HL-60 (cell line): ENCODE measurements at places on chromosomes 1 and 21.

- no peak for DNase-seq
Measured at GRCh38 chr21:28663754-28664153, 328.9 kb downstream of the LTN1 start.

DNA sequence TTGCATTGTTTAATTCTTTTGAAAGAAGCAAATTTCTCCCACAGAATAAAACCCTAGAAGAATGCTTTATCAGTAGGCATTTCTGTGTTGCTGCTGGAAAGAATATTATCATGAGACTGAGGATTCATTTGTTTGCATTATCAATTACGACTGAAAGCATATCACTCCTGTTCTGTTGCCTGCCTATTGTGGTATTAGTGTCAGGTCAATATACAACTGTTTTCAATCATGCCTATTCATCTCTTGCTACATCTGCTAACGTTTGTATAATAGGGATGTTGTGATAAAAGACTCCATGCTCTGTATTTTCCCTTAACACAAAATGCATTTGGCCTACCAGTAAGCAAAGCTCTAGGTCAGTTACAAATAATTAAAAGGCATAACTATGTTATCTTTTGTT is 221.5 kb downstream of the PTPRC start:
- DNase-seq, result no peak

DNA sequence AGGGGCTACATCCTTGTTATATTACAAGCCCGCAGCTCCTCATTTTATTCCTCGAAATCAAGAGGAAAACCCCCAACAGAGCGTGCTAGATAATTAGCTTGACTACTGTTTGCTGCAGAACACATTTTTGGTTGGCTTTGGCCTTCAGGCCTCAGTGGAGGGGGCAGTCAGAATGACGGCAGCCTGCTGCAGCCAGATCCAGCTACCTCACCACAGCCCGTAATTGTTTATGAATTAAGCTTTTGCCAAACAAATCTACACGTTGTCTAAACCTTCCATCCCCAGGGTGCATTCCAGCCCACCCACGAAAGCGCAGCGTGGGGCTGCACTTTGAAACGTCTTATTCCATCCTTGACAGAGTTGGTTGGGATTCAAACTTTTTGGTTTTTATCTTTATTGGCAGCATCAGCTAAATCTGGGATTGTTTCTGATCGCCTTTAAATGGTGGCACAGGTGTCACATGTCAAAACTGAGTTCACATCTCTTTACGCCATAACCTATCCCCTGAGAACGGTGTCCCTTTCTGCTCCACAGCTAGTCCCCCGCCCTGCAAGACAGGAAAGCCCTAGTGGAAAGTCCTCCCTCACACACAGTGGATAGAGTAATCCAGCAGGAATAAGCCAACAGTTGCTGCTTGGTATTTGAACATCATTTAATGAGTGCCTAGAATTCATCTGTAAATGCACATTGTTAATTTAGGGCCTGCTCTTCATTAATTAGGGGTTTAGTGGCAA is 195.5 kb downstream of the LMO4 start:
- no peak for DNase-seq

GRCh38 chr1:58764294-58764978 is 19.4 kb downstream of the JUN start:
- DNase-seq, result no peak

- DNase-seq, result no peak
Measured at GRCh38 chr1:89538361-89538760, 13.7 kb downstream of the LRRC8B start.

- DNase-seq, result no peak
Measured at GRCh38 chr1:32241001-32241763, 5.8 kb upstream of the FAM167B start.

- DNase-seq, result no peak
Measured at GRCh38 chr1:35640380-35641232, 720 bp downstream of the PSMB2 start.

DNA sequence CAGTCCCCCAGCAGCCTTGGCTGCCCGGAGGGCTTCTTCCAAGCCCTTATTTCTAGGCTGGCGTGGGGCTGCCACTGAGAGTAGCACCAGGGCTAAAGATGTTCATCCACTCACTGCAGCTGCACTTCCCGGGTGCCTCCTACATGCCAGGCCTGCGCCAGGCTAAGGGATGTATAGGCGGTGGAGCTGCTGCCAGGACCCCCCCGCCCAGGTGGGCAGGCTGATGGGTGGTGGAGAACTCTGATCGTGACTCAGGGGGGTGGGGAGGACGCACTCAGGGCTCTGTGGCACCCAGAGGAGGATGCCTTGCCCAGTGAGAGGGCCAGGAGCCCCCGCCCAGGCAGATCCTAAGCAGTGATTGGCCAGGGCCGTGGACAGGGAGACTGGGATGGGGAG is 34.1 kb downstream of the CFAP74 start:
- DNase-seq, result no peak

DNA sequence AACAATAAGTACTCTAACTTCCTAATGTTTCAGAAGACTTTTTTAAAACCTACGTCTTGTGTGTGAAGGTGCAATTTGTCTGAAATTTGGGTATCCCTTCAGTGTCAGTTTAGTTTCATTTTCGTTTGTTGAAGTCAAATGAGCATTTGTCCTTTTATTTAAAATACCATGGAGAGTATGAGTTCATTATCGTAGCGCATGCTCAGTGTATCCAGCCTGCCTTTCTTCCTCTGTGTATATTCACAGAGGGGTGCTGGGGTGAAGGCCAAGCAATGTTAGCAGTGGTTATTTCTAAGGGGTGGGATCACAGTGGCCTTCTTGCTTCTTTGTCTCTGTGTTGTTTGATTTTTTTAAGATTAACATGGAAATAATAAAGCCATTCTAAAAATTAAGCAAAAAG is 43.2 kb downstream of the CNN3 start:
- no peak for DNase-seq

- no peak for DNase-seq
Measured at GRCh38 chr1:63904826-63905225, 131.0 kb downstream of the ROR1 start.

- DNase-seq, result peak; percentile 26
Measured at GRCh38 chr1:200207711-200208126, 180.2 kb downstream of the NR5A2 start.

GRCh38 chr1:1628754-1629429 is 3.1 kb upstream of the MMP23B start:
- DNase-seq, result no peak

GRCh38 chr1:38045401-38046332 is 926 bp downstream of the POU3F1 start:
- no peak for DNase-seq

DNA sequence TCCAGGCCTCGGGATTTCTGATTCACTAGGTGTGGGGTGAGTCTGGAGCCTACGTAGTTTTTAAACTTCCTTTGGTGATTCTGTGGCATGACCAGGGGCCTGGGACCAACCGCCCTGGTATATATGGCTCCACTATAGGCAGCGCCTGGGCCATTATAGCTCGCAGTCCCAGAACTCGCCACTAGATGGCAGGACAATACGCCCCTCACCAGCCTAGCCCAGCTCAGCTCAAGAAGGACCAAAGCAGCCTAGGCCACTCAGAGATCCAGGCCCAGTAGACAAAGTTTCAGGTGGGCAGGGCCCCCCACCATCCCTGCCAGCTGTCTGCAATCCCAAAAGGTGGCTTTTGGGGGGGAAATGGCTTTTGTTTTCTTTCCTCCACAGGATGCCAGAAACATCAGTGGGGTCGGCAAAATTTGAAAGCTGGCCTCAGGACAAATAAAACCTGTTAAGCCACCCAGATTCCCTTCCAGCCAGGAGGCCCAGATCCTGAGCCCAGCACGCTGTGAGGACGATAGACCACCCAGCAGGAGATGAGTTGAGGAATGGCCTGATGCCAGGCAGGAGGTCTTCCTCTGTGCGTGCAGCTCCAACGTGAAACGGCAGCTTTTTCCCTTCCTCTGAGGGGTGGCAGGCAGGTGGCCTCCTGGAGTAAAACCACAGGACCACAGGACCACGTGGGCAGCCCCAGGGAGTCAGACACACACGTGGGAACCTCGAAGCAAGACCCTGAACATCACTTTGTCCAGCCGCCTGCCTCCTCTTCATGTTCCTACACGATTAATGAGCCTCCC is 24.8 kb upstream of the TMEM51 start:
- peak; percentile 60 for DNase-seq

GRCh38 chr1:197776351-197777105 is 1.2 kb upstream of the DENND1B start:
- DNase-seq, result peak; percentile 48

GRCh38 chr1:177185209-177185608 is 14.5 kb downstream of the BRINP2 start:
- no peak for DNase-seq

GRCh38 chr1:245434280-245434679 is 279.5 kb downstream of the KIF26B start:
- no peak for DNase-seq

DNA sequence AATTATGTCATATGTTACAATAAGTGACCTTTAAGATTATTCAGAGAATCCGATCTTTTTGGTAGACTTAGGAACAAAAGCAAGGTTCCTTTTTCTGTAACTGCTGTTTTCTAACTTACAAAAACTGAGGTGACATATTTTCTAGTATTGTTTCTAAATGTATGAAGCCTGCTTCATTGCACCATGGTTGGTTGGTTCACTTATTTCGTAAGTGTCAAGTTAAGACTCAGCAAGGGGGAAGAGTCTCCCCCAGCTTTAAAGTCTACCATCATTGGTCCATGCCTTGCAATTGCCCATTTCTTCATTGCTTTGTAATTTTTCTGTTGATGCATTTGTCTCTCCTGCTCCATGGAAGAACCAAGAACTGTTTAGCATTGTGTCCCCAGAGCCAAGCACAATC is 136.9 kb downstream of the DISC1 start:
- DNase-seq, result peak; percentile 90

GRCh38 chr1:230976825-230977747 is 1.6 kb downstream of the TTC13 start:
- DNase-seq, result peak; percentile 35

DNA sequence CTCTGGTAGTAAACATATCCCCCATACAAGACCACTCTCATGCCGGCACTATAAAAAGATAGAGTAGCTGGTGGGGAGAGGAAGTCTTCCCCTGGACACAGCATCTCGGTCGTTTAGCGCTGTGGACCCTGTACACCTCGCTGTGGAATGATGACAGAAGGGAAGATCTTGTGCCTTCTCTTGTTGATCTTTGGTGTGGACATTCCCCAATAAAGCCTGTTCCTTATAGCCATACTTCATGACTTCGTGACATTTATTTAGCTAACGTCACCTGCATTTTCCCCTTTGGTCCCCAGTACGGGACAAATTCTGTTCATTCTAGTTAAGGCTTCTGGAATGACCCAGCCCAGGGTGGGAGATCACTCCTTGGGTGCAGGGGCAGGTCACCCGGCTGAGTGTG is 24.9 kb upstream of the MAP10 start:
- no peak for DNase-seq

DNA sequence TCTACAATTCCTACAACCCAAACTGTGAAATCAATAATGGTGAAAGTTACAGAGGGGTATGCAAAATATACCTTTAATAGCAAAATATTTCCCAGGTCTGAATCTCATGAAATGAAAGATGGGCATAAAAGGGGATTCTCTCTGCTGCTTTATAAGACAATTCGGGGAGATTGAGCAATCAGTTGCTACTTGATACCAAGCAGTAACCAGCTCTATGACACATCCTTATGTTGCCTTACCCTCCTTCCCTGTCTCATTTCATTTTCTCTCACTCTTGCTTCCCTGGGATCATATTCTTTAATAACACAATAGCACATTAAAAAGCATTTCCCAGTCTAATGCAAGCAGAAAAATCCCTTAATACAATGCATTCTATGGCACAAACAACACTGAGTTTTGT is 29.0 kb downstream of the ZSWIM5 start:
- DNase-seq, result no peak

DNA sequence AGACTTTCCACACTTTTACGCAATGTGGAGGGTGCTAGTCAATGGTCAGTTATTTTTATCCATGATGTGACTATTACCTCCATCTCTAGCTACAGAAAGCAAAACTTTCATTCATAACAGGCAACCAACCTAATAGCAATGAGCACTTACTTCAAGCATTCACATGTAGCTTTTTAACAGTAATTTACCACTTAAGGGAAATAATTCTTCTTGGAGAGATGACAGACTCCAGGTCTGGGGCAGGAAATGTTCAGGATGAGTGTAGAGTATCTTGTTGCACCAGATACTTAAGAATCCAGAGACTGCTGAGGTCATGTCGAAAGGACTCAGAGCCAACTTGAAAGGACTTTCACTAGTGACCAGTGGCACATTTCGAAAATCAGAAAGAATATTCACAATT is 347.6 kb downstream of the CHRM3 start:
- DNase-seq, result no peak

DNA sequence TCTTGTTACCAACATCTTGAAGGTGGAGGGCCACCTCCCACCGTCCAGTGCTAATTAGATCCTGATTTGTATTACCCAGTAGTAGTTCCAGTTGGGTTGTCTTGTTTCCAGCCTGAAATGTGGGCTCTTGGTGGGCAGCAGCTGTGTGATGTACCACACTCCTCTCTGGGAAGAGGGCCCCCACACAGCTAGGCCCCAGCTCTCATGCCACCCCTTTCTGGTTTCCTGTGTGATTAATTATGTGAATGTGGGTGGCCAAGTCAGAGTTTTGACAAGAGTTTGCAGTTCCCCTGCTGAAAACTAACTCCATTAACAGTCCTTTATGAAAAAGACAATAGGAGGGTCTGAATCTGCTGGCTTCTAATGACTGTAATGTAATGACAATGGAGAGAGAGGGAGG is 3.8 kb downstream of the HMGB4 start:
- DNase-seq, result no peak

GRCh38 chr21:40729761-40730425 is 117.1 kb downstream of the DSCAM start:
- DNase-seq, result no peak

GRCh38 chr1:206496131-206496793 is 11.1 kb upstream of the RASSF5 start:
- DNase-seq, result no peak

DNA sequence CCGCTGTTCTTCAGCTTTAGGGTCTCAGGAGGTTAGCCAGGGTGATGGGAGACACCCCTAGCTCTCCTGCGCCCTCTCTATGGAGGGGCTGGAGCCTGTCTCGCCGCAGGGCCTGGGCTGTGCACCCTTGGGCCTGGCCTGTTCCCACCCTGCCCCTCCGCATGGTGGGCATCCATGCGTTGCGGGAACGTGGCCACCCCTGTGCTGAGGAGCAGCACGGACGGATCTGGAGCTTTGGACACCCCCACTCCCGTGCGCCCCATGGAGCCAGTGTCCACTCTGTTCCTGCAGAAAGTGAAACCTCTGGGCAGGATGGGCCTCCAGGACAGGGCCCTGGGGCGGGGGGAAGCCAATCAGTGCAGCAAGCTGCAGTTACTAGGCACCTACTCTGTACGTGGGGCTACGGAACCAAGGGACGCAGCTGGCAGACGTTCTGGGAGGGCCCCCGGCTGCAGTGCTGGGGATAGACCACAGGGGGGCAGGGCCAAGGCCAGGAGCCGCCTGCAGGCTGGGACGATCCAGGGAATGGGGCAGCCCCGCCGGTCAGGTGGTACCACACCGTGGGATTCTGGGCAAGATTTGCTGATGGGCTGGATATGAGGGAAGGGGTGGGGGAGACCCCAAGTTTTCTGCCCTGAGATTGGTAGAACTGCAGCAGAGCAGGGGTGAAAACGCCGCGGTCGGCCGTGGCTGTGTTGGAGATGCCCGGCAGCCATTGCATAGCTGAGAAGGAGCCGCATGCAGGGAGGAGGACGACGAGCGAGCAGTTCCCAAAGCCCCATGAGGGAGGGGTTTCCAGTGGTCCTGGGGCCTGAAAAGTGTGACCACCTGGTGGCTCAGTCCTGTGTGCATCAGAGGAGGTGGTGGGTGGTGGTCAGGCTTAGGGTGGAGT is 43.3 kb downstream of the TP73 start:
- peak; percentile 32 for DNase-seq
